Lower lobe of right lung (tissue), 2 donors: ENCODE measurements at places on chromosomes 5 and 9. TPM values are rescaled to one million over a fixed set of nuclear protein-coding genes. Genes with fewer than 3 reads are reported as not detected.

DNA sequence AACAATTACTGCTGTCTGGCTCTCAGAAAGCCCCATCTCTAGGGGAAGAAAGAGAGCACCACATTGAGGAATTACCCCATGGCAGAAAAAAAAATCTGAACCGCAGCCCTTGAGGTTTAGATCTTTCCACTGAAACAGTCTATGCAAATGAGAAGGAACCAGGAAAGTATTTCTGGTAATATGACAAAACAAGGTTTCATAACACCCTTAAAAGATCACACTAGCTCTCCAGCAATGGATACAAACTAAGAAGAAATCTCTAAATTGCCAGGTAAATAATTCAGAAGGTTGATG, 427.1 kb downstream of the PRELID2 start:
- H3K36me3 ChIP-seq = no peaks in the 10 kb centered on the region
- H3K4me1 ChIP-seq = no peaks in the 10 kb centered on the region
- no peak for DNase-seq

DNA sequence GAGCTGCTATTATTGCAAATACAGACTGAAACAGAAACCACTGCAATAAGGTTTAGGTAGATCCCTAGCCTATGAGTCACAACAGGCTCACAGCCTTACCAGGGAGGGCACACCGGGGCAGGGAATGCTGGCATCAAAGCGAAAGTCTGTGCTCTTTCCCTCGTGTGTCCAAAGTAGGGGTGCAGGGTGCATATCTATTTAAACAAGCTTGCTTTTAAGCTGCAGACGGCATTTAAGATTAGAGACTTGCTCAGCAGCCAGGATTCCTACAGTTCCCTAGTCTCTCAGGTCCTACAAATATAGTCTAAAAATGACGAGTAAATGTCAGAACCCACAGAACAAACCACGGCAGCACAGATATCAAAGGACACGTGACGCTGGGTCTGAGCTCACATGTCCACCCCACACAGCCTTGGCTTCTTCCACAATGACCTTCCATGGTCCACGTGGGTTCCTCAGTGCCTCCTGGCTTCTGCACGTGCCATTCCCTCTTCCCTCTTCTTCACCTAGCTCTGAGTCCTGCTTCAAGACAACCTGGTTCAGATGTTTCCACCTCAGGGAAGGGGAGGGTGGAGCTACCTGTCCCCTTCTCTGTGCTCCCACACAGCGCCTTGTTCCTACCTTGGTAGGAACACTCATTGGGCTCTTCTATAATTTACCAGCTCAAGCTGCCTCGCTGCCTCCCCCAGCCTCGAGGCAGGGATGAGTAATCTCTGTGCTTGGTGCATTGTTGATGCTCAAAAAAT, 193.2 kb downstream of the MAPKAP1 start:
- H3K4me3 ChIP-seq = peak overlapping the region; percentile 39
- H3K4me1 ChIP-seq = peaks cover 11% of the 10 kb centered on the region
- DNase-seq = peak; percentile 57
- H3K27me3 ChIP-seq = no peaks in the 10 kb centered on the region

- H3K4me1 ChIP-seq = peaks cover 26% of the 10 kb centered on the region
- no peaks in the 10 kb centered on the region for H3K27me3 ChIP-seq
- H3K4me3 ChIP-seq = no peak overlapping the region
- DNase-seq = no peak
Measured at GRCh38 chr5:95044096-95044495, 240.8 kb downstream of the MCTP1 start.

DNA sequence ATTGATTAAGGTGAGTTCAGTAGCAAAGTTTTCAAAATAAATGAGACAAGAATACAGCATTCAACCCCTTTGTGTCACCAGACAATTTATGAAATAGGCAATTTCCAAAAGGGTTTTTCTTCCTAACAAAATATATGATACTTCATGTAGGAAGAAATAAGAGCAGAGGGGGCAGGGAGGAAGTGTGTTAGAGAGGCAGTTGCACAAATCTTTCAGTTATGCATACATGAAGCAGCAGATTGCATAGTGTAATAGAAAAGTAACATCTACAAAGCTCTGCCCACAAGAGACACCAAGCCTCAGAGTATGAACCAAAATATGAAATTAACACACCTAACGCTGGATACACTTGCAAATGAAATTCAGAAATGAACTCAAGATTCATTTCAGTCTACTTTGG, 157.0 kb downstream of the DENND1A start:
- H3K36me3 ChIP-seq = no peaks in the 10 kb centered on the region
- no peak overlapping the region for H3K4me3 ChIP-seq
- no peak for DNase-seq
- no peak overlapping the region for H3K27ac ChIP-seq
- H3K4me1 ChIP-seq = no peaks in the 10 kb centered on the region

SHISAL2B gene
- total RNA-seq = not detected

DNA sequence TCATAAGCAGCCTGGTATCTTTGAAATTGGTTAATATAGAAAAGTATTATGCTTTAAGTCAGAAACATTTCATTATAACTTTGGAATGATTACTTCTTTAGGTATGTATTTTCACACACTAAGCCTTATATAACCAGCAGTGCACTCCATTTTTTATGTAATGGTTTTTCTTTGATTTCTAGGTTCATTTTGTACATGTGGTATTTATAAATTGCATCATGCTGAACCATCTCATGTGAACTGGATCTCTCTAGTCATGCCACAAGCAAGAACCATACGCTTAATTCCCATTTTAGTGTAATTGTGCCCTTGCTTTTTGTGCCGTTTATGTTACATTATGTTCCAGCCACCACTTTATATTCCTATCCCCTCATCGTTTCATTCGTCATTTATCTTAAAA, 38.6 kb upstream of the SRP19 start:
- peaks cover 68% of the 10 kb centered on the region for H3K36me3 ChIP-seq
- no peak overlapping the region for H3K4me3 ChIP-seq
- H3K27me3 ChIP-seq = no peaks in the 10 kb centered on the region
- H3K27ac ChIP-seq = no peak overlapping the region

DNA sequence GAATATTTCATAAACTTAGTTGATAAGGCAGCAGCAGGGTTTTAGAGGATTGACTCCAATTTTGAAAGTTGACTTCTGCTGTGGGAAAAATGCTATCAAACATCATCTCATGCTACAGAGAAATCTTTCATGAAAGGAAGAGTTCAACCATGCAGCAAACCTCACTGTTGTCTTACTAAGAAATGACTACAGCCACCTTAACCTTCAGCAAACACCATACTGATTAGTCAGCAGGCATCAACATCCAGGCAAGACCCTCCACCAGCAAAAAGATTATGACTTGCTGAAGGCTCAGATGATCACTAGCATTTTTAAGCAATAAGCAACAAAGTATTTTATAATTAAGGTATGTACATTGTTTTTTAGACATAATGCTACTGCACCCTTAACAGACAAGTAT, 7.6 kb downstream of the TMEM174 start:
- no peak for DNase-seq
- no peaks in the 10 kb centered on the region for H3K36me3 ChIP-seq
- H3K4me3 ChIP-seq = no peak overlapping the region

DNA sequence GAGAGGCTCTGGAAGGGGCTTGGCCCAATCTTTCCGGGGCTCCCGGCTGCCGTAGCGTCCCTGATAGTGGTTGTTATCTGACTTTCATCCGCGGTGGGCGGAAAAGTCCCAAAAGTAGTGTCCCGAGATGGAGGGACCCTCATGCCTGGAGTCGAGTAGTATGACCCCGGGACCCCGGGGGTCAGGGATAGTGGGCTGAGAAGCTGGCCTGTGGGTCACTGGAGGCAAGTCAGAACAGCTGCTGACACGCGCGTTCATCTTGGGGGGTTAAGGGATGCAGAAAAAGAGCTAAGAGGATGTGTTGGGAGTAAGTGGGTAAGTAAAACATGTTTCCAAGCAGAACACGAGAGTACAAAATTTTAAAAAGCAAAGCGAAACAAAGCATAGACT, 123.4 kb downstream of the TMEM161B start:
- H3K27ac ChIP-seq = peak overlapping the region; percentile 76
- H3K4me3 ChIP-seq = peak overlapping the region; percentile 28
- H3K27me3 ChIP-seq = peaks cover 22% of the 10 kb centered on the region
- no peaks in the 10 kb centered on the region for H3K36me3 ChIP-seq
- peaks cover 51% of the 10 kb centered on the region for H3K4me1 ChIP-seq
- peak; percentile 28 for DNase-seq

SGCD gene
- total RNA-seq = 6.0 TPM

- H3K4me1 ChIP-seq = peaks cover 5% of the 10 kb centered on the region
- no peaks in the 10 kb centered on the region for H3K36me3 ChIP-seq
- H3K27ac ChIP-seq = no peak overlapping the region
- DNase-seq = no peak
- H3K27me3 ChIP-seq = no peaks in the 10 kb centered on the region
- H3K4me3 ChIP-seq = no peak overlapping the region
Measured at GRCh38 chr5:123882319-123882964, 370.5 kb downstream of the CSNK1G3 start.

- no peaks in the 10 kb centered on the region for H3K36me3 ChIP-seq
- H3K27me3 ChIP-seq = no peaks in the 10 kb centered on the region
- H3K4me1 ChIP-seq = peaks cover 41% of the 10 kb centered on the region
Measured at GRCh38 chr9:70439991-70440706, 25.7 kb upstream of the KLF9 start.

PCDHB4 gene
- 2.2 TPM for total RNA-seq

DNA sequence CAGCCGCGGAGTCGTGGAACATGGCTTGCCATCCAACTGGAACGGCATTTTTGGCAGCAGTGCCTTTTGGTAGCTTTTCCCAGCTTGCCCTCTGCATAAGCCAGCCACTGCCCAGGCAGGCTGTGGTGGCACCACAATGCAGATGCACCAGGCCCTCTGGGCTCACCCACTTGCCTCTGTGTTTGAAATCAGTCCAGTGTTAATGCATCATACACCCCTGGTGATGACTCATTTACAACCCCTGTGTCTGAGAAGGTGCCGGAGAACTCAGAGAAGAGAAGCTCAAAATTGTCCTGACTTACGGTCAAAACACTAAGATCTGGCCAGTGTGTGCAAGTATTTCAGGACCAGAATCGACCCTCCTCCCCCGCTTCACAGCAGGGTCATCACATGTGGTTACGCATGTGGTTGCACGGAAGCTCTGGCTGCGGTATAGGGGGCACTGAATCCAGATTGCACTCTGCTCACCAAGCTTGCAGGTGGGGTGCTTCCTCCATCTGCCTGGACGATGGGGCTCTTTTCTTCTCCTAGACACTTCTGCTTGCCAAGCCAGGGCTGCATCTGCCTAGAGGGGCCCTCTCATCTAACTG, 66.5 kb upstream of the SMIM15 start:
- no peaks in the 10 kb centered on the region for H3K36me3 ChIP-seq
- H3K4me1 ChIP-seq = peaks cover 12% of the 10 kb centered on the region
- H3K27ac ChIP-seq = no peak overlapping the region
- H3K27me3 ChIP-seq = no peaks in the 10 kb centered on the region

HTR1A gene
- not detected for total RNA-seq

CDKN2A gene
- 8.4 TPM for total RNA-seq

ROR2 gene
- total RNA-seq = 3.8 TPM

DNA sequence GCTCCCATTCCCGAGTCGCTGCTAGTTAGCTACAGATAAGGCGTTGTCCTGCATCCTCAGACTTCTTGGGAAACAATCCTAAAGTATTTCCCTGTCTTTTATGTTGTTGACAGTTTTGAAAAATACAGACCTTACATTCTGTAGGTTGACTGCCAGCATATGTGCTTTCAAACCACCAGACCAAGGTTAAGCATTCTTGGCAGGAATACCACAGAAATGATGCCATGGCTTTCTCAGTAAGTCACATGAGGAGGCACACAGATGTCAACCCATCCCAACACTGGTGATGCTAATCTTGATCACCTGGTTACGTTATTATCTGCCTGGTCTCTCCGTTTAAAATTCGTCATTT, 871 bp downstream of the GLE1 start:
- no peaks in the 10 kb centered on the region for H3K27me3 ChIP-seq
- DNase-seq = no peak
- H3K36me3 ChIP-seq = peaks cover 31% of the 10 kb centered on the region
- H3K27ac ChIP-seq = peak overlapping the region; percentile 88
- peak overlapping the region; percentile 81 for H3K4me3 ChIP-seq
- peaks cover 22% of the 10 kb centered on the region for H3K4me1 ChIP-seq

OR13C5 gene
- not detected for total RNA-seq
